GM12865 (cell line): ENCODE measurements at places on chromosomes 6 and 20.

GRCh38 chr6:168002804-168003203, 5.3 kb downstream of the KIF25 start:
- no peak for DNase-seq

- no peak for DNase-seq
These were observed 95.5 kb upstream of the LGSN start for GRCh38 chr6:63415286-63415685.

DNA sequence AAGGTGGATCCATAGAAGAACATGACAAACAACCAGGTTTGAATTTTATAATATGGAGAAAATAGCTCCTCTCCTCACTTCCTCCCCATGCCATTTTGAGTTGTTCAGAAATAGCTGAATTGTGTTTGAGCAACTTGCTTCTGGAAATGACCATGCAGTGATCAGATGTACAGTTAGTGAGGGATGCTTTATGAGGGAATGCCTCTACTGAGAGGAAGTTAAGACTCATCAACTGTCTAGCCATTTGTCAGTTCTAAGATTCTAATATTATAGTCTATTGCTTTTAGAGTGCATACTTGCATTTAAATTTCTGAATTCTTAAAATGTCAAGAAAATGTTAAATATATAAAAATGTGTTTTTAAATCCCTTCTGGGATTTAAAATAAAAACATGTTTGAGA, 3.8 kb downstream of the LAMA2 start:
- no peak for DNase-seq

DNA sequence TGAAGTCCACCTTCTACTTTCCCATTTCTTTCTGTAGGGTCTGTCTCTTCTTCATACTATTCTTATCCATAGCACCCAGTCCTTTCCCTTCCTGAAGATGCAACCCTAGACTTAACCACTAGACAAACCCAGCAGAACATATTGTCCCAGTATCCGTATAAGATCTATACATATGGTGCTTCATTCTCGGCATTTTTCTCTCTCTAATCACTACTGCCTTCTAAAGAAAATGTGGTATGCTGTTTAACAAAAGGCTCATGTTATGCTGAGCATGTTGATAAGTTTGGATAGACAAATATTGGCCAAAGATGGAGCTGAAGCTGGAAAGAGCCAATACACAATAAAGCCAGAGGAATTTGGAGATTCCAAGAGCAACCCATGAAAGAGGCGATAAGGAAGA, 212.6 kb downstream of the MAFB start:
- DNase-seq = no peak

GRCh38 chr6:163285691-163286090, 128.8 kb upstream of the QKI start:
- DNase-seq = no peak

DNA sequence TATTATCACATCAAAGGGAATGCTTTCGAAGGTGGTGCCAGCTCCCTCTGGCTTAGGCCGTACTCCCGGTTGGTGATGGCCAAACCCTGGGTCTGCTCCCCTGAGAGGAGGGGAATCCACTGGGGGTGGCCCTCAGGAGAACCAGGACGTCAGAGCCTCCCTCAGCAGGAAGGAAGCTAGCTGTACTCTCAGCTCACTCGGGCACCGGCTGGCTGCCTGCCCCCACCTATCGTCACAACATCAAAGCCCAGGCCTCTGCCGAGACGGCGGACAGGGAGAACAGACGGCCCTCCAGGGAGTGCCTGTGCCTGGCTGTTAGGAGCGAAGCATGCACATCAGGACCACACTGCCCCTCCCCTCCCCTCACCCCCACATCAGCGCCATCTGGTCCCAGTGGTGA, 9.2 kb upstream of the PGC start:
- DNase-seq = no peak

DNA sequence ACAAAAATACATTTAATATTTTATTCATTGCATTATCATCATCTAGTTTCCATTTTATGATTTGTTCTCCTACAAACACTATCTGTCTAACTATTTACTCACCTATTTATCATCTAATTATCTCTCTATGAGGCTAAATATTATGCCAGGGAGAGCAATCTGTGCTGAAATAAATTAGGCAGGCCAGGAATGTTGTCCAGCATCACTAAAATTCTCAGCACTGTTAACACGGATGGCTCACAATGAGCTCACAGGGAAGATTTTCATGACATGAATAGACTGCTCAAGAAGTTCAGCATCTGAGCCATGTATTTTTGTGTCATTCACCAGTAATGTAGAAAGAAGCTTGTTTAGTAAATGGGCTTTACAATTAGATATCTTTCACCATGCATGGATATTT, 1277.2 kb downstream of the GRIK2 start:
- no peak for DNase-seq

GRCh38 chr6:135540207-135540840, 42.8 kb upstream of the AHI1 start:
- peak; percentile 15 for DNase-seq

- no peak for DNase-seq
These were observed 255.9 kb upstream of the SULF2 start for GRCh38 chr20:48041078-48041780.

DNA sequence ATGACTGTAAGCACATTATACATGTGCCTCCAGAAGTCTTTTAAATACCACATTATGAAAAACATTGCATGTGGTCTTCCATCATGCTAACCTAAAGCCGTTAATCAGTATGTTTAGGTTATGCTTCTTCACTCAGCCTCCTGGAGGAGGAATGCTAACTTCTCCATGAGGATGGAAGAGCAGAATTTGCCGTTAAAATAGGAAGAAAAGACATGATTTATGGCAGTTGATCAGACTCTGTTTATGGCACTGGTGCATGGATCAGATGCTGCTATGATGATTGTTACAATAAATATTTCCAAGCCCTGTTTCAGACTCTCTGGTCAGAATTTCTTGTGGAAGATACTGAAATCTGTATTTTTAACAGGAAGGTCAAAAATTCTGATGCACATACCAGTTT, 31.7 kb downstream of the MAP3K4 start:
- no peak for DNase-seq

GRCh38 chr6:130730600-130730999, 96.6 kb upstream of the SMLR1 start:
- DNase-seq = no peak
